Suppressor macrophage (primary cell): ENCODE measurements at places on chromosomes 16 and 17.
A peak's percentile ranks its signal among the peaks of the same experiment; 100 is the strongest.

DNA sequence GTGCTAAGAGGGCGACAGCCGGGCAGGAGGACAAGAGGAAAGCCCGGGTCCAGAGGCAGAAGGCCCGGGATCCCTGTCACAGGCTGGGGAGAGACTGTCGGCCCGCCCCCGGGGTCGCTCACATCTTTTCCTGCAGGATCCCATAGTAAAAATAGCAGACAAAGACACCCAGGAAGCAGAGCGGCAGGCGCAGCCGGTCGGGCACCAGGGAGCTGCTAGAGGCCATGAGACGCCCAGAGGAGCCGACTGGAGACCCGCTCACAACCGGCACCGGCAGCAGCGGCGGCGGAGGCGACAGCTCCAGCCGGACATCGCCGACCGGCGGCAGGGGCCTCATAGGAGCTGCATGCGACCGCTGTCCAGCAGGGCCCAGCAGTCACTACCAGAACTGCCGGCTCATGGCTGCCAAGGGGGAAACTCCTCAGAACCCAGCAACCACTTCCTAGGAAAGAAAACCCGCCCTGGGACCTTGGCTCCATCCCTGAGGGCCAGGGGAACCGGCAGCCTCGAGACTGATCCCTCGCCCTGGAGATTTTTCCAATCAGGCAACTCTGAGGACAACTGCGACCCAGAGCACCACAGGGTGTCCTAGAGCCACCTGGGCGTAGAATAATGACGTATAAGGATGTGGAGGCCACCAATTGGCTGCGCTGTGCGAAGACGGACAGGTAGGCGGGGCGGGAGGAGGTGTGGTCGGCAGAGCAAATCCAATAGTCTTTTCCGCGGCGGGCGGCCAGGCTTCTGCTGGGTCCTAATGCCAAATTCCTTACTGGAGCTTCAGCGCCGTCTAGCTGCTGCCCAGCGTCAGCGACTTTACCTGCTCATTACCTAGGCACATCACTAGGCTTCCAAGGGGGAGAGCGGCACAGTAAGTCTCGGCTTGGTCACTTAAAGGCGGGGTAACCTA is at the start of gene SLC35B1:
SLC35B1 (minus strand) TSS at position 357 of the 907 bp plus-strand sequence; CDS start at position 226, 131 bp downstream.
- peak; percentile 99 for DNase-seq

GRCh38 chr16:84098939-84099338 is 17.8 kb downstream of the MBTPS1 start:
- DNase-seq: no peak

- DNase-seq: no peak
These were observed 130.8 kb downstream of the CA10 start for GRCh38 chr17:52027620-52028295.

- DNase-seq: no peak
These were observed 8.4 kb upstream of the GHDC start for GRCh38 chr17:42202696-42203095.

DNA sequence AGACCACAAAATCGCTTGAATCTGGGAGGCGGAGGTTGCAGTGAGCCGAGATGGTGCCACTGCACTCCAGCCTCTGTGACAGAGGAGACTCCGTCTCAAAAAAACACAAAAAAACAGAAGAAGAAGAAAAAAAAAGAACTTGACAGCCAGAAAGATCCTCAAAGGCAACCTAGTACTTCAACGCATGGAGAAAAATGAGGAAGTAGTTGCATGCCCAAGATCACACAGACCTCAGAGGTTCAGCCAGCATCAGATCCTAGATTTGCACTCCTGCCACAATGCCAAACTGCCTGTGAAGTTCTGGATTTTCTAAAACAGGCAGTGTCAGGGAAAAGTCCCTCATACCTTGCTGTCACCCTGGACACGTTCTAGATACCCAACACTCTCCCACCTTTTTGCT is 1.5 kb downstream of the ATPAF2 start:
- DNase-seq: peak; percentile 81

DNA sequence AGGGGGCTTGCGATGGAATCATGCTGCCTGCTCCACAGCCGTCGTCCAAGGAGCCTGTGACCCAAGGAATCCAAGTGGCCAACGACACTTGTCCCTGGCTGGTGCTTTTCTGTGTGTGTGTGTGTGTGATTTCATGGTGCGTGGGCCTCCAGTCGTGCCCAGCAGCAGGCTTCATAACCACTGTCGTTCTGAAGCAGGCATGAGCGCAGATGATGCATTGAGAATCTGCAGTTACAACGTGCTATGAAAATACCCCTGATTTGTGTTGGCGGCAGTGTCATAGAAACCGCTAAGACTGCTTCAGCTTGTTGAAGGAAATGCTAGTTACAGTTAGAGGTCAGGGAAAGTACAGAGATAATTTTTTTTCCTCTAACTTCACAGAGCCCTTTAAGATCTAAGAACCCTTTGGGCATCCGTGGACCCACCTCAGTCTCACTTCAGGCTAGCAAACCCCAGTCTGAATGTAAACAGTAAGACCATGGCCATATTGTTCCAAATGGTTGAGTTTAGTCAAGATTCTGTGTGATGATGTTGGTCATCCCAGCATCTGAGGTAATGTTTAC is 15.6 kb downstream of the C16orf90 start:
- no peak for DNase-seq

DNA sequence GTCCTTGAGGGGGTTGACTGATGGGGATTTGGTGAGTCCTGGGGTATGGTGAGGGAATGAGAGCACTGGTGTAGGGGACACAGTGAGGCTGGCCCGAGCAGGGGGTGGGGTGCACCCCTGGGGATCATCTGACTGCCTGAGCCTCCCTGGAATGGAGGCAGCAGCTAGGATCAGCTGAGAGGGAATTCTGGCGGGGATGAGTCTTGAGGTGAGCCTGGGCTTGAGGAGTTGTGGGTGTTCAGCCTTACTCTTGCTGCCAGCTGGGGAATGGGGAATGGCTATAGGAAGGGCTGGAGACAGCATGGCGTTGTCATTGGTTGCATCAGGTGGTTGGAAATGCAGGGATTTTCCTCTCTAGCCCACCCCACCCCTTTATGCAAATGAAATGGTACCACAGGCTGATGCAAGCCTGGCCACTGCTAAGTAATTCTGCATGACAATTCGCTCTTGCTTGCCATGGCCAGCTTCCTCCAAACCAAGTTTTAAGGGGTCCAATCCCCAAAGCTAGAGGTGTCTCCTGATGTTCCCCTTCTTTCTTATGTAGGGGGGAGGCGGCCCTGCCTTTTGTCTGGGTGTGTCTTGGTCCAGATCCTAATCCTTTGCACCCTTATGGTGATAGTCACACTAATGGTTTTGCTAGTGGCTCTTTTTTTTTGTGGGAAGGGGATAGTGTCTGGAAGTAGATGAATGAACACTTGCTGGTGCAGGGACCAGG is 7.5 kb downstream of the NFE2L1 start:
- DNase-seq: peak; percentile 62

DNA sequence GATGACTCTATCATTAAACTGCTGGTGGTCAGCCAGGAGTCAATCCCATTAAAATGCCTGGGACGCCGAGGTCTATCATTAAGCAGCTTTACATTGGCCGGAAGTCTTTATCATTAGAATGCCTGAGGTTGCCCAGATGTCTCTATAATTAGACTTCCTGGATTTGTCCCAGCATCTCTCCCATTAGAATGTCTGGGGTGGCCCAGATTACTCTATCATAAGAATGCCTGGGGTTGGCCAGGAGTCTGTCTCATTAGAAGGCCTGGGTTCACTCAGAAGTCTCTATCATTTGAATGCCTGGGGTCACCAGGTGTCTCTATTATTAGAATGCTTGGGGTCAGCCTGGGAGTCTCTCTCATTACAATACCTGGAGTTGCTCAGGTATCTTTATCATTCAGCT is 2227.2 kb downstream of the TP53TG3F start:
- no peak for DNase-seq

GRCh38 chr17:66403846-66404556 is 101.6 kb downstream of the PRKCA start:
- peak; percentile 66 for DNase-seq

GRCh38 chr16:78675951-78676792 is 576.7 kb downstream of the WWOX start:
- DNase-seq: no peak

DNA sequence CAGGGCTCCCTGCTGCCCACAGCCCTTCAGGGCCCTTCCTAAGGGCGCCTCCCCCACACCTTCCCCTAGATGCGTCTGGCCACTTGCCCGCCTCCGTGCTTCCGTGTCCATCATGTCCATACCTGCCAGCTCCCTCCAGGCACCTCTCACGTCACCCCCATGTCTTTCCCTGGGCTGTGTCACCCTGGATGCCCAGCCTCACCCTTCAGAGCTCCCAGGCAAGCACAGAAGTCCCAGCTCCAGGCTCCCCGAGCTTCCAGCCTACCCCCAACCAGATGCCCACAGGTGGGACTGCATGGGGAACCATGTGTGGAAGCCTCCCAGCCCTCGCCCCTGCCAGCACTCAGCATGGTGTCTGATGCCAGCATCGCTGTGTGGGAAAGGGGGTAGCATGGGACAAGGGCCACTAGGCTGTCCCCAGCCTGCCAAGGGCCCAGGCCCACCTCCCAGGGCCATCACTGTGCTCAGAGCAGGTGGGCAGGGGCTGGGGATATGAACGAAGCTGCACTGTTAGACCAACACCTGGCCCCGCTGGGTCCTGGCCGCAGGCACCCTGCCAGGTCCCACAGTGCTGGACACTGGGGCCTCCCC is 1.9 kb upstream of the AXIN1 start:
- no peak for DNase-seq

- DNase-seq: no peak
These were observed 1308.0 kb downstream of the CDH11 start for GRCh38 chr16:63813862-63814261.

- peak; percentile 70 for DNase-seq
These were observed 228.5 kb upstream of the PMFBP1 start for GRCh38 chr16:72400257-72401083.

DNA sequence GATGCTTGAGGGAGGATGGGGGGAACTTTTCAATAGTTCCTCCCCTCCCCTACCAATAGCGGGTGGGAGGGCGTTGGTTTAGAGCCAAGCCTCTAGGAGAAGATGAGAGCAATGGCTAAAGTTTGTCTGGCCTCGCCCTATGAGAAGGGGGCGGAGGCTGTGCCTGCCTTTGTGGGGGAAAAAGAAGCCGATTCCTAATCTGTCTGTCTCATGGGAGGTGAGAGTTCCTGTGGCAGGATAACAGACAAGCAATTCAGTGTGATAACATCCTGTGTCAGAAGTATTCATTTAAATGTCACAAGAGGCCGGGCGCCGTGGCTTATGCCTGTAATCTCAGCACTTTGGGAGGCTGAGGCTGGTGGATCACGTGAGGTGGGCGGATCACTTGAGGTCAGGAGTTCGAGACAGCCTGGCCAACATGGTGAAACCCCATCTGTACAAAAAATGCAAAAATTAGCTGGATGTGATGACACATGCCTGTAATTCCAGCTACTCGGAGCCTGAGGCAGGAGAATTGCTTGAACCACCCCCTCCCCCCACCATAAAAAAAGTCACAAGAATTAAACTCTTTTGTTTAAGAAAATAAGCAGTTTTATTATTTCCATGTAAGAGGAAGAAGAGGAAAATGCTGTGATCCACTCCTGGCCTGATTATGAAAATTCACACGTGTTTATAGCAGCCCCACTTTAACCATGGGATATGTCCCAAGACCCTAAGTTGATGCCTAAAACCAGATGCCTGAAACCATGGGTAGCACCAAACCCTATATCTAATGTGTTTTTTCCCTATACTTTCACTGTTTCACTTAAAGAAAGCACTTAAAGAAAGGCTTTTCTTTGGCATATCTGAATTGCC is 1.7 kb downstream of the SLFN5 start:
- peak; percentile 90 for DNase-seq

DNA sequence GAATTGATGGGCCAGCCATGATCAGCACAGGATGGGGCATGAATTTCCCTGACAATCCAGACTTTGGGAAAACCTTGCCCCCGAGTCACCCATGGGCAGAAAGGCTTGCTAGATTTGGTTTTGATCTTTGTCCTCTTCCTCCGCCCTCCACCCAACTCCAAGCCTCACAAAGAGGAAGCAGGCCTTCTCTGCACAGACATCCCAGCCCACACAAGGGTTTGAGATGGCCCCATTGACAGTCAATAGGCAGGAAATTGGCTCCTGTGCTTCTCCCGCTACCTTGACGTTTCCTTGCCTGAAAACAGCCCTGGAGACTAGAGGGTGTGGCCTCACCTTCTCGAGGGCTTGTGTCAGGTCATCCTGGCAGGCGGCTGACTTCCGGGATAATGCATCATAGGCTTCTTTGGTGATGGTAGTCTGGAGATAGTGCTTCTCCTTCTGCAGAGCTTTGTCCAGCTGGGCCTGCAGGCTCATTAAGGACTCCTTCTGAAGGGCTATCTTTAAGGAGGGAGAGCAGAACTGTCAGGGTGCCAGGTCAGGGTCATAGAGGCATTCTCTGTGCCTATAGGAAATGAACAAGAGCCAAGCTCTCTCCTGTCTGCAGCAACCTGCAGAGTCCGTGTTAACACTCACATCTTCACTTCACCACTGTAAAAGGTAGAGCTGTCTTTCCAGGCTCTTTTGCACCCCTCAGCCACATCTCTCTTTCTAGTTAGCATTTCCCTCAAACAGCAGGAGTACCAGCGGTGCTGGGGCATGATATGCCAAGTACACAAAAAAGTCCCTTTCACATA is 32.2 kb downstream of the DHX38 start:
- DNase-seq: peak; percentile 66

DNA sequence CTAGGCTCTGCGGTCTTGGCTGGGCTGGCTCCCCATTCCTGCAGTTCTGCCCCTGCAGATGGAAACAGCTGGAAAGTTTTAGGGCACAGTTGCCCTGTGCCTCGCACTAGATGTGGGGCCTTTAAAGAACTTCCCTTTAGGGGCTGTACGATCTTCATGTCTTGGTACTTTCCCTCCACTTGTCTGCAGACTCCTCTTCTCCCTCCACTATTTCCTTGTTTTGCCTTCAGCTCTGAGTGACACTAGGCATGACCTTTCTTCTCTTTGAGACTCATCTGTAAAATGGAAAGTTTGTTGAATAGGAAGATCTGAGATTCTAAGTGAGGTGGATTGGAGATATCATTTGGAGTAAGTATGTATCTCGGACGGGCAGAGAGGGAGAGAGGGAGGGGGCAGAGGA is 6.3 kb upstream of the TAC4 start:
- peak; percentile 37 for DNase-seq

DNA sequence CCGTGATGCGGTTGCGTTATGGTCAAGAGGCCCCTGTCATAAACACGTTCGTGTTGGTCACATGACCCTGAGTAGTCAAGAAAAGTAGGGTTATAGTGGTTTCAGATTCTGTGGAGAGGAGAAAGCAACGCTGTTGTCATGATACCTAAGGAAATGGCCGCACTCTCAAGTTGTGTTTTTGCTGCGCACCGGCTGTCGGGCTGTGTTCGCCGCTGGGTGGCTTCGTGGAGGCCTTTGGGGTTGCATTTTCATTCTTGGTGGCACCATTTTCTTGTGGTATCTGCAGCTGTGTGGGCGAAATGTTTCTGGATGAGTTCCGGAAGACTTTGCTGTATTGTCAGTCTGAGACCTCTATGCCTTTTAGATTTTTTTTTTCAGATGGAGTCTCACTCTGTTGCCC is 35.0 kb downstream of the DEF8 start:
- no peak for DNase-seq

DNA sequence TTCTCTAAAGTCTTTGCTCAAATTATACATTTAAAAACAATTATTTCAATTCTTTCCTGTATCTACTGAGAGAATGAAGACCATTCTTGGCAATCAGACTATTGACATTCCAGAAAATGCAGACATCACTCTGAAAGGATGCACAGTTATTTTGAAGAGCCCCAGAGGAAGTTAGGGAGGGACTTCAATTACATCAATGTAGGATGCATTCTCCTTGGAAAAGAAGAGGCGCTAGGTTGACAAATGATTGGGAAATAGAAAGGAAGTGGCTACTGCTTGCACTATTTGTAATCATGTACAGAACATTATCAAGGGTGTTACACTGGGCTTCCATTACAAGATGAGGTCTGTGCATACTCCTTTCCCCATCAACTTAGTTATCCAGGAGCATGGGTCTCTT is 74.3 kb downstream of the SSH2 start:
- peak; percentile 38 for DNase-seq
